ENCODE measurements at places on chromosomes 3 and 15. TPM values are rescaled to one million over a fixed set of nuclear protein-coding genes. Genes with fewer than 3 reads are reported as not detected.
A peak's percentile ranks its signal among the peaks of the same experiment; 100 is the strongest.

- DNase-seq, result no peak
Measured at GRCh38 chr15:26525096-26525495, 247.8 kb downstream of the GABRB3 start.

Gene SPATA12
- total RNA-seq, result under 0.01 TPM

DNA sequence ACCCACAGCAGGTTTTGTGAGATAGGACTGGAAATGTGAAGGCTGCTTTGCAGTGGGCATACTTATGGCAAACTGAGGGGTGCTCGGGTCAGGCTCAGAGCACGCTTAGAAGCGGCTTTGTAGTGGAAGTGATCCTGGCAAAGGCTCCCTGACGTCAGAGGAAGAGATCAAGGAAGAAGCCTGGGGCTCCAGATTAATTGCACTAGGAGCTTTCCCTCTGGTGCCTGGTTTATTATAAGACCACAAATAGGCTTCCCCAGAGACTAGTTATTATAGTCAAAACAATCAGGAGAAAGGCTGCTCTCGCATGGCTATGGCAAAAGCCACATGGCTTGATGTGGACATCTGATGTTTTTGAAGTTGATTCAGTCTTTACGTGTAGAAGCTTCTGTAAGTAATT, 515.1 kb downstream of the GABRG3 start:
- DNase-seq, result no peak

- DNase-seq, result no peak
Measured at GRCh38 chr3:16913264-16913580, 28.5 kb downstream of the PLCL2 start.

GRCh38 chr3:33658991-33659848, 58.8 kb downstream of the CLASP2 start:
- DNase-seq, result peak; percentile 58

- peak; percentile 77 for DNase-seq
Measured at GRCh38 chr3:115814778-115815380, 191.6 kb downstream of the GAP43 start.

Gene ITIH1
- total RNA-seq, result under 0.01 TPM

Gene GOLGA8T
- total RNA-seq, result not detected

Gene FOXL2NB
- total RNA-seq, result under 0.01 TPM

Gene TMEM40
- total RNA-seq, result 0.27 TPM

Gene COLQ
- 0.81 TPM for total RNA-seq

DNA sequence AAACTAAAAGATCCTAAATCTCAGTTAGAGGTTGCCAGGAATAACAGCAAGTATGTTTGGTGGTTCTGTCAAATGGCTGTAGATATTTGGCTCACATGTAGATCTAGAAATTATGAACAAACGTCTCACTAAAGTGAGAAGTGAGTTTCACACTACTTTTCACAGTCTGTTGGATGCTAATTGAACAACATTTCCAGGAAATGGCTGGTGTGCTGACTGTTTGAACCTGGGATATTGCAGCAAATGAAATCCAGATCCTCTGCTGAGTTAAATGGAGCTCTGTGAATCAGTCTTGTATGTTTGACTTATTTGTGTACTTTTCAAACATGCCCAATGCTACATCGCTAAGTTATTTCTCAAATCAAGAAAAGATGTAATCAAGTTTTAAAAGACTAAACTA, 21.3 kb upstream of the RSL24D1 start:
- DNase-seq, result no peak

DNA sequence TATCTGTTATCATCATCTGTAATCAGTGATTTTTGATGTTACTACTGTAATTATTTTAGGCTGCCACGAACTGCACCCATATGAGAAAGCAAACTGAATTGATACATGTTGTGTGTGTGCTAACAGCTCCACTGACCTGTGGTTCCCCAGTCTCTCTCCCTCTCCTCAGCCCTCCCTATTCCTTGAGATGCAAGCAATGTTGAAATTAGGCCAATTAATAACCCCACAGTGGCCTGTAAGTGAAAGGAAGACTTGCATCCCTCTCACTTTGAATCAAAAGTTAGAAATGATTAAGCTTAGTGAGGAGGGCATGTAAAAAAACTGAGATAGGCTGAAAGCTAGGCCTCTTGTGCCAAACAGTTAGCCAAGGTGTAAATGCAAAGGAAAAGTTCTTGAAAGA, 218.6 kb upstream of the LRRFIP2 start:
- no peak for DNase-seq

DNA sequence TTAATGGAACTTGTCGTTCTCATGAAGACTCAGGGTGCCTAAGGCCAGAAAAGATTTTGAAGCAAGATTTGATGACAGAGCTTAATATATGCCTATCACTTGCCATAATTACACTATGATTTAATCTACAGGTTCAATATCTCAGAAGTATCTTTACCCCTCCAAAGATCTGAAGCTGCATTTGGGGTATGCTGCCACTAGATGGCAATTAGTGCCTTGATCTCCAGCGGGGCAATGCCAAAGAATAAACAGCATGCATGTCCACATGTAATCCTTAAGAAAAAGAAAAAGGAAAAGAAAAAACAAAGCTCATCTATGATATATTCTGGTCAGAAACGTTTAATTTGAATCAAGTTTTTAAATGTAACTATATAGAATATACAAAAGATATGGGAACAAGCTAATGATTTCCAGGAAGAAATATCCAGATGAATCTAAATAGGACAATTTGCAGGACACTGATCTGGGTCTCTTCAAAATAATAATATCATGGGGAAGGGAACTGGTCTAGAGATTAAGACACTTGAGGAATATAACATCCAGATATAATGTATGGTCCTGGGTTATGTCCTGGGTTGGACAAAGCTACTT, 55.0 kb upstream of the SOX14 start:
- no peak for DNase-seq

Gene TNNC1
- total RNA-seq, result 0.54 TPM

Gene ZNF385D
- 22.4 TPM for total RNA-seq

Gene SNTN
- total RNA-seq, result not detected

Gene CCNB2
- total RNA-seq, result 4.8 TPM

Gene ZNF710
- 29.1 TPM for total RNA-seq

DNA sequence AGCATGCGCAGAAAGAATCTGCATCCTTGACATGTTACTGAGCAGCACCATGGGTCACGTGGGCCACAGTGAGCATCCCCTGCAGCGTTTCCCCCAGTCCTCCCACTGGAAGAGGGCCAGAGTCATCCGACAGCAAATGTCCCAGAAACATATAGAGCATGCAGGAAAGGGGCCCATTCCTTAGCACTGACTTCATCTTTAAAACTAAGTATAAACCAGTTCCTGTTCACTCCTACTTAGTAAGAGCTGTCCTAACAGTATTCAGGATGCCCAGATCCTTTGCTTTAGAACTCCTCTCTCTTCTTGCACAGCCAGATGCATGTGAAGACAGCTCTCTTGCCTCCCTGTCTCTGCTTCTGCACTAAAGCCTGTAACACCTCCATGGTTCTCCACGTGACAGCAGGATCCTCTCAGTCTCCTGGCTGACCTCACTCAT, 79.3 kb upstream of the OXTR start:
- no peak for DNase-seq

Gene DUOXA1
- under 0.01 TPM for total RNA-seq

GRCh38 chr15:72541674-72542073, 67.5 kb downstream of the ARIH1 start:
- no peak for DNase-seq

Gene C2CD4A
- total RNA-seq, result under 0.01 TPM

DNA sequence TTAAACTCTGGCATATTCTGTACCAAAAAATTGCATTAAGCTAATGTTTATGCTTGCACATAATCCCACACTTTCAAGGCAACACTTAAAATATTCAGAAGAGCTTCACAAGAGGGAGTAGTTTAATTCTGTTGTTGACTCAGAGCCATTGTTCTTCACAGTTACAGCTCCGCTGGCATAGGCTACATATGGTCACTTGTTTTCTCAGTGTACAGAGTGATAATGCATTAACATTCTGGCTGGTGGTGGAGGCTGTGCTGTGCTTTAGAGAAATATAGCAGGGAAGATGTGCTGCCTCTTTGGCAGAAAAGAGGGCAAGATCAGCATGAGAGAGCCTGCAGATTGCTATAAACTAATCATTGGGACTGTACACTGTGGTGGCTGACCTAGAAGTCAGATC, 13.3 kb downstream of the NLGN1 start:
- DNase-seq, result no peak

- no peak for DNase-seq
Measured at GRCh38 chr3:73137736-73138403, 76.4 kb downstream of the EBLN2 start.

Gene AMT
- 20.5 TPM for total RNA-seq

- no peak for DNase-seq
Measured at GRCh38 chr3:188432802-188433520, 279.0 kb downstream of the LPP start.

DNA sequence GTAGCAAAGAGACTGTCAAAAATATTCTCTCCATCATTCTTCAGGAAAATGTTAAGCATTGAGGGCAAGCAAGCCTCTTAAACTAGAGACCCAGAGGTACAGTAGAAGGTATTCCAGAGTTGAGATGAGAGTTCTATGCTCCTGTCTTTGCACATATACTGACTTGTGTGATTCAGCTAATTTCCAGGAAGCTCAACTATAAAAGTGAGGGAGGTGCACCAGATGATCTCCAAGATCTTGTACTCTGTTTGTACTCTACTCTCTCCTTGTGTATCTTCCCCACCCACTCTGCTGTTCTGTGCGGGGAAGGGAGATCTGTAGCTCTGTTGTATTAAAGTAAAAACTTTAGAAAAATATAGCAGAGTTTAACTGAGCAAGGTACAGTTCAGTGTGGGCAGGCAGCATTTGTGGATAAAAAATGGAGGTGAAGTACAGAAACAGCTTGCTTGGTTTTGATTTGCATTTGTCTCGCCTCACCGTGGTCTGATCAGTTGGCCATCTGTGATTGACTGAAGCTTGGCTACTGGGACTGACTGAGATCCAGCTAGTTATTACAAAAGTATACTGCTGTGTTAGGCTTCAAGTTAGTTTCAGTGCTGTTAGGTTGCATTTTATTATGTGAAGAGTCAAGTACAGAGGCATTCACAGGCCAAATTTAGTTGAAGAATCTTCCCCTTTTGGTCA, 463.1 kb upstream of the GOLIM4 start:
- no peak for DNase-seq

- DNase-seq, result no peak
Measured at GRCh38 chr3:138082085-138082991, 33.1 kb downstream of the DZIP1L start.

GRCh38 chr3:161893972-161894371, 397.4 kb downstream of the OTOL1 start:
- no peak for DNase-seq

DNA sequence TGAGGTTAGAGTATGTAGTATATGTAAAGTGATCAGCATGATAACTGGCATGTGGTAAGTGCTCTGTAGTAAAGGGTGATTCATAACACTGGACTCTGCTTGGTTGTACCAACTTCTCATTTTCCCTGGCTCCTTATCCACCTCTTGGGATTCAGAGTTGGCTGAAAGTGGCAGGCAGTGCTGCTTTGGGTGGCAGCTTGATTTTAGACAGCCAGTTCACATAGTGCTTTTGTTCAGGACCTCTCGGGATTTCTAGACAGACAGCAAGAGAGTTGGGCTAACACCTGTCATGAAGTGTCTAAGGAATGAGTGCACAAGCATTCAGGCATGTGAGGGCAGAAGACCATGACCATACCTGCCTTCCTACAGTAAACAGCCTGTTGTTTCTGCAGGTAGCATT, 69.0 kb downstream of the RBM6 start:
- no peak for DNase-seq

GRCh38 chr15:101440846-101441590, 48.5 kb downstream of the PCSK6 start:
- DNase-seq, result no peak

DNA sequence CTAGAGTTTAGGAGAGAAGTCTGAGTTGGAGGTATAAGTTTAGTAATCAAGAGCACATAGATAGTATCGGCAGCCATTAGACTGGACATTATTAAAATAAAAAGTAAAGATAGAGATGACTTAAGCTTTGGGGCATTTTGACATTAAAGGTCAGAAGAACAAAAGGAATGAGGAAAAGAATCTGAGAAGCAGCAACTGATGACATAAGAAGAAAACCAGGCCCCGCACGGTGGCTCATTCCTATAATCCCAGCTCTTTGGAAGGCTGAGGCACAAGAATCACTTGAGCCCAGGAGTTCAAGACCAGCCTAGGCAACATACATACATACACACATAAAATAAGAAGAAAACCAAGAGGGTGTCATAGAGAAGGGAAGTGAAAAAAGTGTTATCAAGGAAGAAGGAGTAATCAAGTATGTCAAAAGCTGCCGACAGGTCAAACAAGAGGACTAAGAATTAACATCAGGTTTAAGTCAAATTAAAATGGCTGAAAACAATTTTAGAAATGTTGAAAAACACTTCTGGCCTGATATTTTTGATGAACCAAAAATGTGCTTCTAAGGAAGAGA, 38.9 kb downstream of the ACAP2 start:
- no peak for DNase-seq

Gene COL8A1
- total RNA-seq, result not detected

- no peak for DNase-seq
Measured at GRCh38 chr15:38455092-38455491, 1.2 kb downstream of the FAM98B start.

GRCh38 chr3:4846543-4846942, 132.7 kb upstream of the BHLHE40 start:
- DNase-seq, result no peak

Gene MASP1
- under 0.01 TPM for total RNA-seq

- no peak for DNase-seq
Measured at GRCh38 chr3:131630807-131631206, 128.0 kb upstream of the MRPL3 start.

- no peak for DNase-seq
Measured at GRCh38 chr3:69607466-69608305, 131.6 kb upstream of the MITF start.

Gene ERICH6
- total RNA-seq, result not detected

- DNase-seq, result no peak
Measured at GRCh38 chr15:40772014-40772413, 2.2 kb downstream of the C15orf62 start.

DNA sequence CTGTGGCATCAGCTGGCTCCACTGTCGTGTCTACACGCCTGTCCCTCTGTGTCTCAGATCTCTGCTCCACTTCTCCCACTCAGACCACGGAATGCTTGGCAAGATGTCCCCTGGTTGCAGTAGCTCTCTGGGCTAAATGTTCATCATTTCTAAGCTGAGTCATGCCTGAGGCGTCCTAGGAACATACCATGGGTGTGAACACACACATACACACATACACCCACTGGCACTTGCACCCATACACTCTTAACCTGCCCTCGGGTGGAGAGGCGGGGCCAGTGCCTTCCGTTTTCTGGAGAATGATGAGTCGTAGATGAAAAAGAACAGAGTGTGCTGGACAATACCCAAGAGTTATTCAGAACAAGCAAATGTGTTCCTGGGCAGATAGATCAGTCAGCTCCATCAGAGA, 72.4 kb downstream of the SENP2 start:
- DNase-seq, result no peak

Data from hematopoietic multipotent progenitor cell (in vitro differentiated cells).